ENCODE measurements at places on chromosomes 5 and 9. TPM values are rescaled to one million over a fixed set of nuclear protein-coding genes. Genes with fewer than 3 reads are reported as not detected.
A peak's percentile ranks its signal among the peaks of the same experiment; 100 is the strongest.

FBP2 gene
- total RNA-seq = not detected

DNA sequence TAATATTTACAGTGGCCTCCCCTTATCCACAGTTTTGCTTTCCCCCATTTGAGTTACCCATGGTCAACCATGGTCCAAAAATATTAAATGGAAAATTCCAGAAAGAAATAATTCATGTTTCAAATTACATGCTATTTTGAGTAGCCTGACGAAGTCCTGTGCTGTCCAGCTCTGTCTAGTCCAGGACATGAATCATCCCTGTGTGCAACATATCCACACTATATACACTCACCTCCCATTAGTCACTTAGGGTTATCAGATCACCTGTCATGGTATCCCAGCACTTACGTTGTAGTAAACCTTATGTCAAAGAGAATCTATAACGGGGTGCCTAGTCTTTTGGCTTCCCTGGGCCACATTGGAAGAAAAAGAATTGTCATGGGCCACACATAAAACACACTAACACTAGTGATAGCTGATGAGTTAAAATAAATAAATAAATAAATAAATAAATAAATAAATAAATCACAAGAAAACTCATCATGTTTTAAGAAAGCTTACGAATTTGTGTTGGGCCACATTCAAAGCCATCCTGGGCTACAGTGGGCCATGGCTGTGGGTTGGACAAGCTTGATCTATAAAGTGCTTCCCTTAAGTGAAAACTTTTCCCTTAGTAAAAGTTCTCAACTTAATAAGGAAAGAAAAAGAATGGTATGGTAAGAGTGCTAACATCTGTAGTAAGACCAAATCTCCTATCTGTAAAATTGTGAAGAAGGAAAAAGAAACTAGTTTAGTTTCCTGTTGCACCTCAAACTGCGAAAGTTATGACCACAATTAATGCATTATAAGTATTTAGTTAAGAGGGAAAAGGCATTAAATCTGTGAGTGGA is 15.9 kb upstream of the OMD start:
- H3K27me3 ChIP-seq = no peaks in the 10 kb centered on the region
- H3K27ac ChIP-seq = no peak overlapping the region
- no peaks in the 10 kb centered on the region for H3K36me3 ChIP-seq

GRCh38 chr9:126676102-126676684 is 62.5 kb downstream of the LMX1B start:
- peaks cover 63% of the 10 kb centered on the region for H3K27me3 ChIP-seq
- H3K36me3 ChIP-seq = no peaks in the 10 kb centered on the region
- DNase-seq = no peak
- H3K27ac ChIP-seq = no peak overlapping the region
- no peak overlapping the region for H3K4me3 ChIP-seq
- H3K4me1 ChIP-seq = no peaks in the 10 kb centered on the region

- H3K4me3 ChIP-seq = peak overlapping the region; percentile 96
- H3K36me3 ChIP-seq = no peaks in the 10 kb centered on the region
- peaks cover 25% of the 10 kb centered on the region for H3K4me1 ChIP-seq
- no peaks in the 10 kb centered on the region for H3K27me3 ChIP-seq
These were observed 1.0 kb downstream of the TLE4 start for GRCh38 chr9:79572608-79573411.

- peaks cover 53% of the 10 kb centered on the region for H3K36me3 ChIP-seq
- no peaks in the 10 kb centered on the region for H3K27me3 ChIP-seq
- H3K4me1 ChIP-seq = no peaks in the 10 kb centered on the region
- no peak overlapping the region for H3K4me3 ChIP-seq
- no peak for DNase-seq
- H3K27ac ChIP-seq = no peak overlapping the region
These were observed 20.1 kb downstream of the CLPTM1L start for GRCh38 chr5:1324719-1325190.

DNA sequence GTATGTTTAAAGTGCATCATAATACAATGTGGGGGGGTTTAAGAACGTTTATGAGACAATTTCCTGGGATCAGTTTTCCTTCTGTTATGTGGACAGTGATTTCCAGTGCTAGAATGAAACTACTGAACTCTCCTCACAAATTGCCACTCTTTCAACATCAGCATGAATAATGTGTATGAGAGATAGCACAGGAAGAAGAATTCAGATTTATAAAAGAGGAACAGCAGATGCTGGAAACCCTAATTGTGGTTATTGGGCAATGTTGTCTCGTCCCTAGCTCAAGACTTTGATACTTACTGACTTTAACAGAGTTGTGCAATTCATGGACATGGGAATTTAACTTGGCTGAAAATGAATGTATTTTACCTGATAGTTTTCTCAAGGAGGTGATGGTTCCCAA is 410.8 kb upstream of the MEF2C start:
- no peaks in the 10 kb centered on the region for H3K36me3 ChIP-seq
- DNase-seq = no peak
- H3K4me1 ChIP-seq = no peaks in the 10 kb centered on the region
- H3K27me3 ChIP-seq = no peaks in the 10 kb centered on the region
- H3K27ac ChIP-seq = no peak overlapping the region
